ENCODE measurements at places on chromosomes 7 and 10.

GRCh38 chr7:118288098-118288497 is 63.6 kb downstream of the ANKRD7 start:
- DNase-seq, result no peak

- DNase-seq, result no peak
Observed at GRCh38 chr7:148466120-148466519, 124.4 kb upstream of the C7orf33 start.

DNA sequence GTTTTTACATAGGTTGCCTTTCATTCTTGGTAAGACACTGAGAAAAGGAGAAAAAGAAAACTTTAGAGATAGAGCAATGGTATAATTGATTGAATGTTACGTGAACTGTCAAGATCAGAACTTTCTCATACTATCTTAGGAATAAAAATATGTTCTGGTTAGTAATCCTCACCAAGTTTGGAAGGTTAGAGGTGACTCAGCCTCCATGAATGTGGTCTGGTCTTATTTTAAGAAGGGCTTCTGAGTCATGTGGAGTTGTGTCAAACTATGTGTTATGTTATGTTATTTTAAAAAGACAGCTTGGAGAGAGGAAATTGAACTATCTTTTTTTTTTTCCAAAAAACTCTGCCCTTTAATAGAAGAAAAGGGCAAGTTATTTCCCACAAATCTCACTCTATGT is 458.6 kb upstream of the KLF6 start:
- DNase-seq, result no peak

DNA sequence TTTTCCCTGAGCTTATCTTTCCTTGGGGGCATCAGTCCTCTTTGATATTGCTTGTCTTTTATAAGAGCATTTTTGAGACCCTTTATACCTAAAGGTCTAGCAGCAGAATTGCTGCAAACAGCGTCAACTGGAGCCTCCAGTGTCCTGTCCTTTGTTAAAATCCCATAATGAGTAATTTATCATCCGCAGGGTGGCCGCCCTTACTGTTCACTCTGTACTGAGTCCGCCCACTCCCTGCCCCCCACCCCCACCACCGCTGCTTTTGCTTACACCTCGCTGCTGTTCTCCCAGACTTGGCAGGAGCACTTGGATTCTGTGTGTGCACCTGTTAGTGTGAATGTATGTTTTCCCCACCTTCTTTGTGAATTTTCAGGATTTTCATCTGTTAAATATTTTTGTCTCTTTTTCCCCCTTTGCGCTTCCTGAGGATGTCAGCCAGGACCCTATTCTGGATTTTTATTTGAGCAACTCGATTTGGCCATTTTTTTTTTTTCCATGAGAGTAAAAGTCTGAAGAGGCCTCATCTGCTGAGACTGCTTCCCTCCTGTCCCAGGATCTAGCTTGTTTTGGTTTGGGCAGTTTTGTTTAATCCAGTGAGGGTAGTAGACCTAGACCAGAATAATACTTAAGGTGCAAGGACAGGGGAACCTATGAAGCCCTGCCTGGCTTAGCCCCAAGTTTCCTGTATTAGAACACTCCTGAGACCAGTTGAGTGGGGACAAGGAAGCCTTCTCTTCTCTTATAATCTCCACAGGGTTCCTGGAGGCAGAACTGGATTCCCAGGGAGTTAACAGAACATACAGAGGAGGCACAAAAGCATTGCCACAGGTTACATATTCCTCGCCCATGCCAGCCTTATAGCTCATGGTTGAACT is 8.2 kb downstream of the AGFG2 start:
- no peak for DNase-seq

GRCh38 chr10:72075376-72076115 is 12.8 kb downstream of the SPOCK2 start:
- DNase-seq, result peak; percentile 54

DNA sequence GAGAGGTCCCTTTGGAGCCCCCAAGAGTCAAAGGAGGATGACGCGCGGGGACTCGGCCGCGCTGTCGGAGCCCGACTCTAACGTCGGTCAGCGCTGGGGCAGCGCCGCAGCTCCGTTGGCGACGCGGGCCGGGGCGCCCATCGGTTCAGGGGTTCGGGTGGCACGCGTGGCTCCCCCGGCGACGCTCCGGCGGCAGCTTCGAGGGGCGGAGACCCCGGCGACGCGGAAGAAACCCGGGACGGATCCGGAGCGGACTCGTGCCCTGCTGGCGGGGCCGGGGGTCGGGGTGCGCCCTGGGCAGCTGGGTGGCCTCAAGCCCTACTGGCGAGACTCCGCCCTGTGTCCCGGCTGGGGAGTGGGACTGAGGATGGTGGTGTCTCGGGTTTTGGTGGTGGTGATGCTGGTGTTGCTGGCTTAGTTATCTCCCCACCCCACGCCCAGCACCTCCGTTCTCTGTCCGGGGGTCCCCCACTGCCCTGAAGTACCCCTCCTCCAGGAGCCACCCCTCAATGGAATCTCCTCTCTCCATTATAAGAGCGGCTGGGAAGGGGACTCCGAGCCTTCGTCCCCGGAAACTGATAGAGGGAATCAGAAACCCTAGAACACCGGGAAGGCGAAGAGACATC is at the start of gene NAT16:
TSS of gene NAT16 (minus strand) at position 164 of the 626 bp plus-strand sequence. CDS start 5,486 bp downstream, outside the sequence.
- no peak for DNase-seq

DNA sequence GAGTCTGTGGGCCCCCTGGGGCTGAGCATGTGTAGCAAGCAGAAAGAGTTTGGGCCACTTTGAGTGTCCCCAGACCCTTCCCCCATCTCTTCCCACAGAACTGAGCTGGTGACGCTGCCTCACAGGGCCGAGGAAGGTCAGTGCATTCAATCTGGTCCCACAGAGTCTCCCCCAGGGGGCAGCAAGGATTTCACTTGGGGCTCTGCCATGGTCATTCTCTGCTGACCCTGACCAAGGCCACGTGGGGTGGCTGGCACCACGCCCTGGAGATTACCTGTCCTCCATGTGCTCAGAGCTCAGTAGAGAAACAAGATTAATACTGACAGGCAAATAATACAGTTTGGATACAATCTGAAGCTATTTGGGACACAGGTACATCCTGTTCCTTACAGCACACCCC is 30.2 kb downstream of the ADRA2A start:
- no peak for DNase-seq

DNA sequence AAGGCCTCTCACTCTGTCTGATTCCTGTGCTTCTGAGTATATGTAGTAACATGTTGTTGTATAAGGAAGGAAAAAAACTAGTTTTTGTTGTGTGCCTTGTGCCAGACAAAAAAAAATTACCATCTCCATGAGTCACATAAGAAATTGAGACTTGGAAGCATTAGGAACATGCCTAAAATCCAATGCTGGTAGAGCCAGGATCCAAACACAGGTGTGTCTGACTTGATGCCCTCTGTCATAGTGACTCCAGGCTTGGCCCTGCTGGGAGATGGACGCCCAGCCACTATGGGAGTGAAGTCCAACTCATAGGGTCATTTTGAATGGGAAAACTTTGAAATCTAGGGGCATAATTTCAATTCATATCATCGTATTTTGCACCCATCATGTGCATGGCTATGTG is 38.0 kb downstream of the PYROXD2 start:
- no peak for DNase-seq

DNA sequence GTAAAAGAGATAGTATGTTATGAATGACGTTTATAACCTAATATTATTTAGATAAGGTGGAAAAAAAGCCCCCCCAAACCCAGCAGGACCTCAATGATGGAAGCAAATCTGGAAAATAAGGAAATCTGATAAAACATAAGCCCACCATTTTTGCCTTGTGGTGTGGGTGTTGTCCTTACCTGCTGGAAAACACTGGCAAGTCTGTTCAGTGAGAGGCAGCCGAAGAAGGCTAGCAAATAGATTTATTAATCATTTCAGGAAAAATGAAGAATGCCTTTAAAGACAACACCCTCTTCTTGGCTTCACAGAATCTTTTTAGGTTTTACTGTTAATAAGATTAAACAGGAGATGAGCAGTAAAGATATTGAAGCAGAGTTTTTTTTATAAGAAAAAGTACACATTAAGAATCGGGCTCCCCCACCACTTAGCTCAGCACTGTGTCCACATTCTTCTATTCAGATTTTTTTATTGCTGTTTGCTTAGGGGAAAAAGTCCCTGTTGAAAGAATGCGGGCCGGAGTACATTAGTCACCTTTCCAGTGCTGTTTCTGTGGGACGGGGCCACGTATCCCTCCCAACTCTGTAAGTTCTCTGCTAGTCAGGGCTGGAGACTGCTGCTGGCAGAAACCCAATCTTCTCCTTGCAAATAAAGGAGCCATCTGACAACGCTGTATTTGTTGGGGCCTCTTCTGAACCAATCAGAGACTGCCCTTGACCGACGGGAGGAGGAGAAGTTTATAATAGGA is 104.1 kb downstream of the EVX1 start:
- DNase-seq, result no peak

DNA sequence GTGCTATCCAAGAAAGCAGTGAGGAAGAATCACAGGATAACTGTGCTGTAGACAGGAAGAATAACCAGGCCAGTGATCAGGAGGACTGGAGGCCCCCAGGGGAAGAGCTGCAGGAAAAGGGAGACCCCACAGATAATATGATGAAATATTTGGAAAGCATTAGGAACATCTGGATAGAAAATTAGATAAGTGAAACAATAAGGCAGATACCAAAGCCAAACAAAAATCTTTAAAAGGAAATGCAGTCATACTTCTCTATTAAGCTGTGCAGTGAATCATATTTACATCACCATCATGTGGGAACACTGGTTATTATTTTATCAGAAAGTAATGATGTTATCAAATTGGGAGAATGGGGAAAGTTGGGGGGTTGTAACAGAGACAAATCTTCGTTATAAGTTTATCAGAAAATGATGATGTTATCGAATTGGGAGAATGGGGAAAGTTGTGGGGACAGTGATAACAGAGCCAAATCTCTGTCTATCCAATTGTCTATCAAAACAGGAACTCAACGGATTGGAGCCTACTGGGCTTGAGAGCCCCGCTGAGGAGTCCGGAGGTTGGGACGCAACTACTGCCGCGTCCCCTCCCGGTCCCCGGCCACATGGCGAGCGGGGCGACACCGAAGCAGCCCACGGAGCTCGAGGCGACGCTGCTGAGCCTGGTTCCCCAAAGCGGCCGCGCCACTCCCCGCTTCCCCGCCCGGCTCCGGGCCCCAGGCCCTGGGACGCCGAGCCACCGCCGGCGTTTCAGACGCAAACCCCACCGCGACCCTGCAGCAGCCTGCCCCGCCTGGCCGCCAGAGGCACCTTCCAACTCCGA is 14.0 kb upstream of the RALA start:
- no peak for DNase-seq

DNA sequence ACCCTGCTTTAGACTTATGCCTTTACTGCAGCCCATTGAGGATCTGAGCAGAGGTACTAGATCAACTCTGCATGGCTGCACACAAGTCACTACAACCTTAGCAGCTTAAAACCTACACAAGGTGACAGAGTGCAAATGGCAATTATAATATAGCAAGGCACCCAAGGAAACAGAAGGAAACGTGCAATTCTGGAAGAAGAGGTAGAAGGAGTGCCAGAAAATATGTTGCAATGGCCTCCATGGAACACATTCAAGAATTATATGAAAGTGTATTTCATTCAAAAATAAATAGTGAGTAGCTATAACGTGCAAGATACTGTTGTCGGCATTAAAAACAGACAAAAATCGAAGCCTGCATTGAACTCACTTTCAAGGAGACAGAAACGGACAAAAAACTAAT is 2.9 kb upstream of the AKR1C8 start:
- no peak for DNase-seq

GRCh38 chr10:22618078-22618785 is 96.1 kb downstream of the PIP4K2A start:
- DNase-seq, result no peak

DNA sequence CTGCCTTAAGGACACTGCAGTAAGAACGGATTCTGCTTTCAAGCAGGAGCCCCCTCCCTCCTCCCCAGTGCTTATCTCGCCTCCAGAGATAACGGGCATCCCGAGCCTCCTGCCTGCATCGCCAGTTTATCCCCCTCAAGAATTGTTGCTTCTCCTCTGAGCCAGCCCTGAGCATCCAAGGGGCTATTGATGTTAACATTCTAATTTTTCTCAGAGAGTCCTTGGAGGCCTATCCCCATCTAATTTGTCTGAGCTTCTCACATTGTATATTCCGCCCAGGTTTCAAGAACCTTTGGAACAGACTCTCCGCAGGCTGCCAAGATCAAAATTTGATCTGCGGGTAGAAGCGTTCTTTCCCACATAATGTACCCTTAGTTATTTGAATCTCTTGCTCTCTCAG is 180.0 kb downstream of the GFRA1 start:
- no peak for DNase-seq

DNA sequence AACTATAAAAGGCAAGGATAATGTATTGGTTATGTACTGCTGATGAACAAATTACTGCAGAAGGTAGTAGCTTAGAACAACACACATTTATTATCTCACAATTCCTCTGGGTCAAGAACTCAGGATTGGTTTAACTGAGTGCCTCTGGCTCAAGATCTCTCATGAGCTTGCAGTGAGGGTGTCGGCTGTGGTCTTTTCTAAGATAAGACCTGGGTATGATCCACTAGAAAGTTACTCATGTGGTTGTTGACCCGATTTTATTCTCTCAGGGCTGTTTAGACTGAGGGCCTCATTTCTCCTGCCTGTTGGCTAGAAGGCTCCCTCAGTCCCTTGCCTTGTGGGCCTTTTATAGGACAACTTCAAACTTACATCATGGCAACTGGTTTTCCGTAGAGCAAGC is 86.7 kb downstream of the VWDE start:
- no peak for DNase-seq

DNA sequence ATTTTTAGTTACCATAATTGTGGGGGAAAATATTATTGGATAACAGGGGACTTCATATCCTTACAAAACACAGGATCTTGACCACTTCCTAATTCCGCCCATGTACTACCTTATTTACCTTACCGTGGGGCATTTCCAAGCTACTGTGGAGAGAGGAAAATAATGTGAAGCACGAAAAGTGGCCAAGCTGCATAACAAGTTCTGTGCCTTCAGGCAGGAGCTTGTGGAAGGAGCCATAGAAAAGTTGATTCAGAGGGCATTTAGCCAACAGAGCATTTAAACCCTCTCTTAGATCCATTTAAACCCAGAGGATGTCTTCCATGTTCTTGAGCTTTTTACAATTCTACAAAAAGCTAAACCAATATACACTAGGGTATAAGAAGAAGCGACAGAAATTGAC is 41.6 kb downstream of the DNAJB9 start:
- no peak for DNase-seq

GRCh38 chr7:30717181-30717580 is 34.8 kb upstream of the INMT start:
- no peak for DNase-seq

DNA sequence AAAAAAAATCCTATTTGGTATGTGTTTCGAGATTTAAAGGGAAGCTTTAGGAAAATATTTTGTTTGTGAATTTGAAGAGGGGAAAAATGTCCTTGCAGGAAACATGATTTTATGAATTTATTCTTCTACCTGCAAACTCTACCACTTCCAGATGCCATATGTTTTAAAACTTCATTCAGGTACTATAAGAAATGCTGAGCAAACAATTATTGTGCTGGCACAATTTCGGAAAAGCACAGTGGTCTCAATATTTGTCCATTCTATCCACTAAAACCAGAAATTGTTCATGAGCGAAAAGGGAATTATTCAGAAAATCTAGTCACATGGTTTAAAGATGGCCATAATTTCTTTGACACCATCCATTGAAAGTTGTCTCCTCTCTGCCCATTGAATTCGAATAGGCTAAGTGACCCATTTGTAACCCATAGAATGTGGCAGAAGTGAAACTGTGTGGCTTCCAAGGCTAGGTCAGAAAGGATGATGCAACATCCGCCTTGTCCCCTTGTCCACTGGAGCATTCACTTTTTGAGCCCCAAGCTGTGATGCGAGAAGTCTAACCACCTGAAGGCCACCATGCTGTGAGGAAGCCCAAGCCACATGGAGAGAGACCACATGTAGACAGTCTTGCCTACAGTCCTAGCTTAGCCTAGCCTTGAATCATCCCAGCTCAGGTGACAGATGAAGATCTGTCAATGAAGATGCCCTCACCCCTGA is 189.8 kb upstream of the PRKCQ start:
- no peak for DNase-seq
